ENCODE measurements at places on chromosomes 2 and 18.
A peak's percentile ranks its signal among the peaks of the same experiment; 100 is the strongest.

- no peak for DNase-seq
Observed at GRCh38 chr2:240323601-240324291, 111.7 kb upstream of the GPC1 start.

DNA sequence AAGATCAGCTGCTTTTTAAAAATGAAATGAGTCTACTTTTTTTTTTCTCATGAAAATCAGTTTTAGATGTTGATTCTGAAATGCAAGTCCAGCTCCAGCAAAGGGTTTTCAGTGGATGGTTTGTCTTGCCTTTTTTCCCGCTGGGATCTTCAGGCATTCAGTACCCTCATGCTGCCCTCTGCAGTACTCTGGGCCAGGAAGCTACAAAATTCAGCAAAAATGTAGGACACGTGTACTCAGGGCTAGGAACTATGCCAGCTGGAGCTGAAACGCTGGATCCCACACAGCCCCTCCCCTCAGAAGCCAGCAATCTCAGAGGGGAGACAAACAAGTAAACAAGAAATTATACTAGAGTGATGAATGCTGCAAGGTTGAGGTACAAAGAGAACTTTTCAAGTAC is 97.3 kb downstream of the MMADHC start:
- DNase-seq: no peak

GRCh38 chr2:191244350-191244749 is 854 bp upstream of the MYO1B start:
- no peak for DNase-seq

DNA sequence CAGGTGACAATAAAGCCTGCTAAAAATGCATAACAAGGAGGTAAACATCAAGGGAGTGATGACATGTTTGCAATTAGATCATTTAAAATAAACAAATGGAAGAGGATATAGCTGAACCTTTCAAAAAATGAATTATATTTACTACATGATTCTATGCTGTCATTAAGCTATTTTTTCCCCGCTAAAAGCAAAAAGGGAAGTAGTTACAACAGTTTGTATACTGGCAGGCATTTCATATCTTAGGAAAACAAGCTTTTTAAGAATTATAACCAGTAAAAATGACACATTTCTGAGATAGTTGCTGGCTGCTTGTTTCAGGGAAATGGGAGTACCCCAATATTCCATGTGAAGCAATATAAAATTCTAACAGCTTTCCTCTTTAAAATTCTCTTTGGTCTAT is 89.1 kb upstream of the ITGB6 start:
- DNase-seq: no peak

GRCh38 chr2:31414601-31415241 is at the start of gene XDH:
Gene XDH (minus strand): TSS chr2:31414742. CDS start chr2:31414666, 76 bp downstream.
- no peak for DNase-seq

GRCh38 chr2:158772306-158773078 is 22.6 kb upstream of the DAPL1 start:
- DNase-seq: no peak

DNA sequence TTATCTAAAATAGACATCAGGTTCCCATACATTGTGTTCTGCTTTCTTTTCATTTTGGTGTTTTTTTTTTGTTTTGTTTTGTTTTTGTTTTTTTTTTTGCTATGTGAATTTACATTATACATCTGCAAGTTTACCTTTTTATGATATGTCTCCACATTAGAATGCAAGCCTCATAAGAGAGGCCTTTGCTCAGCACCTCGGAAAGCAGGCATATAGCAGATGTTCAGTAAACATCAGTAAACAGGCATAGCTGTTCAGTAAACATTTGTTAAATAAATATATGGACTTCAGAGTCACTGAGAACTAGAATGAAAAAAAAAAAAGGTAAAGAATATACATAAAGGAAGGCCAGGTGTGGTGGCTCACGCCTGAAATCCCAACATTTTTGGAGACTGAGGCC is 405.3 kb downstream of the ERBB4 start:
- DNase-seq: no peak

GRCh38 chr2:6917761-6918421 is 679 bp downstream of the RNF144A start:
- DNase-seq: peak; percentile 44

DNA sequence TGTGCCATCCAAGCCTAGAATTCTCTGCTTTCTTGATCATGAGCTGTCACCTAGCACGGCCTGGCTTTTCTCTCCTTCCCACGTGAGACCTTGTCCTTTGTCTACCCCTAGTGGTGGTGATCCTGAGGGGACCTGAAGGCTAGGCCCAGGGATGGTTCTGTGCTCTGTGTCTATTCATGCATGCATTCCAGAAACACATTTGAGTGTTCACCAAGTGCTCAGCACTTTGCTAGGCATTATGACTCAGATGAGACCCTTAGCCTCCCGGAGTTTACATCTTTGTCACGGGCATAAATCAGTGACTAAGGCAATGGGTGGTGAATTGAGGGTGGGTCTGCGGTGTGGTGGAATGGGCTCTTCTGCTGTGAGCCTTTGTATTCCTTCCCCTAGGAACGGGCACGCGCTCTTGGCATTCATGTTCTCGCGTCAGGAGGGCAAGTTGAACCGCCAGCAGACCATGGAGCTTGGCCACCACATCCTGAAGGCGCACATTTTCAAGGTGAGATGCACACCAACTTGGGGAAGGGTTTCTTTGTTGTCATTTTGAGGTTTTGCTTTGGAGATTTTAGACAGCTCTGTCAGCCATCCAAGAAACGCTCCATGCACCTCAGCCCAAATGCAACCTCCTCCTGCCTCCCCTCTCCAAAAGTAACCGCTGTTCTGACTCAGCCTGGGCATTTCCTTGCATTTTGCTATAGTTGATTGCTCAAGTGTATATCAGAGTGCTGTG is 100.9 kb downstream of the WDSUB1 start:
- peak; percentile 88 for DNase-seq

DNA sequence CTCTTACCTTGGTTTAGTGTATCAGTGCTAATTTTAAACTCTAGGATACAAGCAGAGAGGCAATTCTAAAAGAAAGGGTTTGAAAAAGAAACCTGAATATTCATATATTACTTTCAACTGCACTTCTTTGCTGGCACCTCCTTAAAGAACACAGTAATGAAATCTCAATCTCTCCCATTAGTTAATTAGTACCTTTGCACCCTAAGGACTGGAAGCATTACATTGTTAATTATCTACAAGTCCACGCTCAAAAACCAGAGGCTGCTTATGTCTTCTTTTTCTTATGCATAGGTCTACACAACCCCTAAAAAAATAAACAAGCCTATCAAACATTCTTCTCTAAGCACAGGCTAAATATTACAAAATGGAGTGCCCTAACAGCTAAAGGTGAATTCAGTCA is 20.2 kb downstream of the EPHA4 start:
- DNase-seq: no peak

DNA sequence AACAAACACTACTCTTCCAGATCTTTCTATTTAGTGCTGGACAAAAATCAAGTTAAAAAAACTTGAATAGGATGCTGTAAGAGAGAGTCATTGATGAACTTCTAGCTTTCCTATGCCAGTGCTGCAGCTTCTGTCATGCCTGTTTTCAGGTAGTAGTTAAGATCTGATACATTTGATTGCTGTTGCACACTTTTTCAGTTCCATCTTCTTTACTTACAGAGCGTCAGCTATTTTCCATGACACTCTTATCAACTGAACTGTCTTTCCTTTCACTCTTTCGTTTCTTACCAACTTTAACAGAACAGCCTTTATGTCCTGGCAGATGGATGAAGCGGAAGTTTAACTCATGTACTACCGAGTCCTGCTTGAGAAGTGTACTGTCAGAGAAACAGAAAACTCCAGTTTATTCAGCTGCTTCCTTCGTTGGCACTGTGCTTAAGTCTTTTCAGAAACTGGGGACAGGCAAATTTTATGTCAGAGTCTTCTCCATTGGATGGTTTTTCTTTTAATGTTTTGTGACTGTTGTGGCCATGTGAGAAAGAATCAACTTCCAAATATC is 145.9 kb upstream of the KLHL14 start:
- no peak for DNase-seq

GRCh38 chr18:36187193-36187825 is at the start of gene MOCOS:
Gene MOCOS (plus strand): TSS chr18:36187497. CDS start chr18:36187540, 43 bp downstream.
- DNase-seq: peak; percentile 67

DNA sequence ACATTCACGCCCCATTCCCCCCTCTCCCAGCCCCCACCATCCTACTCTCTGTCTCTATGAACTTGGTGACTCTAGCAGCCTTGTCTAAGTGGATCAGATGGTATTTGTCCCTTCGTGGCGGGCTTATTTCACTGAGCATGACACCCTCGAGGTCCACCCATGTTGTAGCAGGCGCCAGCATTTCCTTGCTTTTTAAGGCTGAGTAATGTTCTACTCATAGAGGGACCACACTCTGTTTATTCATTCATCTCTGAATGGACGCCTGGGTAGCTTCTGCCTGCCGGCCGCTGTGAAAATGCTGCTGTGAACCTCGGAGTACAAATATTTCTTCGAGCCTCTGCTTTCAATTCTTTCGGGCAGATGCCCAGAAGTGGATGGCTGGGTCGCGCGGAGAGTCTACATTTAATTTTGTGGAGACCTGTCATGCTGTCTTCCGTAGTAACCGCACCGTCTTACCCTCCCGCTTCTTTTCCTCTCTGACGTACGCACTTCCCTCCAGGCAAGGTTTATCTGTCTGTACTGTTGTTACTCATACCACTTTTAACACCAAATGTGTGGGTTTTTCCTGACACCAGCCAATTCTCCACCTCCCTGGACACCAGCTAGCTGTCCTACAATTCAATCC is 5.6 kb downstream of the CROCC2 start:
- DNase-seq: no peak

- DNase-seq: no peak
Observed at GRCh38 chr2:205892665-205893259, 193.2 kb downstream of the INO80D start.

GRCh38 chr18:8706791-8707555 is 1.6 kb downstream of the MTCL1 start:
- peak; percentile 87 for DNase-seq

- peak; percentile 53 for DNase-seq
Observed at GRCh38 chr2:240143801-240144648, 3.6 kb upstream of the OTOS start.

DNA sequence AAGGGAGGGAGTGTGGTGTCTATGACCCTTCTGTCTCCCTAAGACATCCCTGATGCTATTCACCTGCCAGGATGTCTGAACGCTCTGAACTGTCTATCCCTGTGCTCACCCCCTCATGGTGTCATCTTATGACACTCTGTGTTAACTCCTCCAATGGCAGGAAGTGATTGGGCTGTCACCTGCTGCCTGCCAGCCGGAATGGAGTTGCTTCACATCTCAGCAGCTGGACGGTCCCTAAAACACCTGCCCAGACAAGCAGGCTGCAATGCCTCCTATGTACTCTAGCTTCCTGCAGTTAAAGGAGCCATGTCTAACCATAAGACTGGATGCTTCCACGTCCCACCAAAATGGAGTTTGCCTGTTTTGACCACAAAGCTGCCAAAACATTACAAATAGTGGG is 99.9 kb downstream of the CPO start:
- no peak for DNase-seq

GRCh38 chr2:46580416-46580815 is 101.1 kb downstream of the TMEM247 start:
- DNase-seq: no peak

- no peak for DNase-seq
Observed at GRCh38 chr18:688323-688722, 24.1 kb downstream of the ENOSF1 start.

DNA sequence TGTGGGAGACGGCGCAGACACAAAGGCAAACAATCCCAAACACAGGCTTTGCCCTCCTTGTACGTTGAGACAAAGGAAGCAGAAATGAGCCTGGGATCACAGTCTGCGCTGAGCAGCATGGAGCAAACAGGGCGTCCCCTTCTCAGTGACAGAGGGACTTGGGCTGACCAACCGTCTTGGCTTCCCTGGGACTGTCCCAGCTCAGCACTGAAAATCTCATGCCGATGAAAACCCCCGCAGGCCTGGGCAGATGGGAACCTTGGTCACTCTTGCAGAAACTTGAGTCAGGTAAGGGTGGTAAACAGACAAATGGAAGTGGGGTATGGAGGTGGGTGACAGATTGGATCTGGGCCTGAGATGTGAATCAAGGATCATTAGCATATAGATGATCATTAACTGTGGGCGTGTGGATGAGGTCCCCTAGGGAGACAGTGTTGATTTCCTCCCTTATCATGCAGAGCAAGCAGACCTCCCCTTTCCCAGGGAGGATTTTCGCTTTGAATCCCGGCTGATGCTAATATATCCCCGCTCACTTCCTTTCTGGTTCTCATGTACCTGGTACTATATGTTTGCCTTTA is 19.1 kb upstream of the SH3BP4 start:
- no peak for DNase-seq

GRCh38 chr2:216991563-216991962 is 131.7 kb upstream of the TNP1 start:
- DNase-seq: peak; percentile 74

DNA sequence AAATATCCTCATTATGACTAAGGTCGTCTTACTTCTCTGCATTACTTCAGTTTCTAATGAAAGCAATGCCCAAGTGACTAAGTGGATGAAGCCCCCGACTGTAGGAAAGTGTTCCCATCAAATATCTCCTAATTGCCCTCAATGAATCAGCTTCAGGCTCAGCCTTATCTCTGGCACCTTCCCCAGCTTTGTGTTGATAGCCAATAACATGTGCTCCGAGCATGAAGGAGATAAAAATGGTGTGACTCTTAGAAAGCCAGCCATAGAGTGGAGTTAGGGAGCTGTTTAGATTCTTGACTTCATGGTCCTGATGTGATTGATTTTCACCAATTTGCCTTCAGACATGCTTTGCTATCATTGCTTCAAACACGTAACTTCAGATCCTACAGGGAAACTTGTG is 339.2 kb upstream of the NRP2 start:
- no peak for DNase-seq

DNA sequence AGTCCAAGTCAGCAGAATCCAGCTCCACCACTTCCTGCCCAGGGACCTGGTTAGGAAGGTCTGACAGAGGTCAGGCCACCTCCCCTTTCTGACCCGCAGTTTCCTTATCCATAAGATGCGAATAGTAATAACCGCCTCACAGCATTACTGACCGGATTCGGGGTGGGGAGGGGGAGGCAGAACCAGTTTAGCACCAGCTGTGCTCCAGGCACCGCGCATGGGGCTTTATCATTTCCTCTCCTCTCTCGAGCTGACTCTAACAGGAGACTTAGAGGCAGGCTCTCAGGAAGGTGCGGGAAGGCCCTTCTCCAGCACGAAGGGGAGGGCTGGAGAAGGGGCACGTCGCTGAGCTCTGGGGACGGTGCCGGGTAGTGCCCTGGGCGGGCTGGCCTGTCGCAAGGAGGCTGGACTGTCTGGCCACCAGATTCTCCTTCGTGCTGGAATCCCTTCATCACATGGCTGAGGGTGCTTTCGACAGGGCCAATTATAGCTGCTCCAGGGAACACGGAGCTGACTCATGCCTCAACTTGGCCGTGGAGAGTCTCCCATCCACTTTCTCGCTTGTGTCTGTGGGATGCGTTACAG is 5.7 kb downstream of the EHD3 start:
- DNase-seq: peak; percentile 87

Data from mesenchymal stem cell (in vitro differentiated cells and primary cell).